Stomach (tissue), 19 donors: ENCODE measurements at places on chromosomes 11 and 22. TPM values are rescaled to one million over a fixed set of nuclear protein-coding genes. Genes with fewer than 3 reads are reported as not detected.
A peak's percentile ranks its signal among the peaks of the same experiment; 100 is the strongest.

The MEI1 gene
- total RNA-seq = 1.7 TPM

The RTCB gene
- total RNA-seq = 51.6 TPM

The OR56A1 gene
- total RNA-seq = 0.18 TPM

GRCh38 chr22:23012081-23012622 lies 58.2 kb upstream of the GNAZ start:
- DNase-seq = no peak

DNA sequence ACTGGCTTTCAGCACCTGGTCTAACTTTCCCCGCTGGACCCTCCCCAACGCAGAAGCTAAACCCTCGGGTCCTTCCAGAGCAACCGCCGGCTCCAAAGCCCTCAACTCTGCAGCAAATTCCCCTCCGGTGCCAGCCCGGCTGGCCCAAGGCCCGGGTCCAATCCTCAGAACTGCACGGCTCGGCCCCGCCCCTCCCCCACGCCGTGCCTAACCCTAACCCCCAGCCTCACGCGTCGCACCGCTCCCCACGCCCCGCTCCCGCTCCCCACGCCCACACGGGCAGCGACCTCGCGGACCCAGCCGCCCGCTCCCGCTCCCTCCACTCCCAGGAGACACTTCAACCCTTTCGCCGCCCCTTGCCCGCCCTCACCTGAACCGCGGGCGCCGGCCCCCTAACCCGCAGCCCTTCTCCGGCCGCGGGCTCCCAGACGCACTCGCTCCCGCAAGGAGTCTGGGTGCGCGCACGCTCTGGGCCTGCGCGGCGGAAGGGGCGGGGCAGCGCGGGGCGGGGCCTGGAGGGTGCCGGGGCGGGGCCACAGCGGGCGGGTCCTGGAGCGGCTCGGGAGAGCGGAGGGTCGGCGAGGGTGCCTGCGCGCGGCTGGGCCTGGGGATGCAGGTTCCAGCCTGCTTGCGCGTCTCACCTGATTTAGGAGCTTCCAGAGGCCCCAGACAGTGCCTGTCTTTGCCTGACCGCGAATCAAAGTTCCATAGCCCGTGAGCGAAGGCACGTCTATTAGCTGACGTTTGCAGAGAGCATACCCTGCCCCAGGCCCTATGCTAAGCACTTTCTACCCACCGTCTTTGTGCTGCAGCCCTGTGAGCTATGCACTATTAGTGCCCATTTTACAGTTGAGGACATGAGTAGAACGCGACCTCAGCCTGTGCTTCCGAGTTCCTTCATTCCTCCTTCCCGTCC lies at the start of gene NFRKB:
Gene NFRKB (minus strand): TSS at position 453 of the 916 bp plus-strand sequence. CDS start 2,729 bp downstream, outside the sequence.
- peak; percentile 93 for DNase-seq

DNA sequence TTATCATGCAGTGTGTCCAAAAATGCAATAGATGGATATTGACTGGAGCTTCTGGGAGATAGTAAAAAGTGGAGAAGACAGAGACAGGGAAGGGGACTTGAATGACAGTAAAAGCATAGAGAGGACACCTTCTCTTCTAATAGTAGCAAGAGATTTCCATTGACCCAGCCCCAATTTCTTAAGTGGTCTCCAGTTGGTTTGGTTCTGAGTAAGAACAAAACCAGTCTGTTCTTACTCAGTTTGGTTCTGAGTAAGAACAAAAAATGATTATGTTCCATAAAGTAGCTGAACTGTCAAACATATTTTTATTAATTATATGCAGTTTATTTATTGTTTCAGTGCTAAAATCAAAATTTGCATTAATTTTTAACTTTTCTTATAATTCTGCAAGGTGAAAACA lies 316.8 kb upstream of the MPPED2 start:
- no peak for DNase-seq

DNA sequence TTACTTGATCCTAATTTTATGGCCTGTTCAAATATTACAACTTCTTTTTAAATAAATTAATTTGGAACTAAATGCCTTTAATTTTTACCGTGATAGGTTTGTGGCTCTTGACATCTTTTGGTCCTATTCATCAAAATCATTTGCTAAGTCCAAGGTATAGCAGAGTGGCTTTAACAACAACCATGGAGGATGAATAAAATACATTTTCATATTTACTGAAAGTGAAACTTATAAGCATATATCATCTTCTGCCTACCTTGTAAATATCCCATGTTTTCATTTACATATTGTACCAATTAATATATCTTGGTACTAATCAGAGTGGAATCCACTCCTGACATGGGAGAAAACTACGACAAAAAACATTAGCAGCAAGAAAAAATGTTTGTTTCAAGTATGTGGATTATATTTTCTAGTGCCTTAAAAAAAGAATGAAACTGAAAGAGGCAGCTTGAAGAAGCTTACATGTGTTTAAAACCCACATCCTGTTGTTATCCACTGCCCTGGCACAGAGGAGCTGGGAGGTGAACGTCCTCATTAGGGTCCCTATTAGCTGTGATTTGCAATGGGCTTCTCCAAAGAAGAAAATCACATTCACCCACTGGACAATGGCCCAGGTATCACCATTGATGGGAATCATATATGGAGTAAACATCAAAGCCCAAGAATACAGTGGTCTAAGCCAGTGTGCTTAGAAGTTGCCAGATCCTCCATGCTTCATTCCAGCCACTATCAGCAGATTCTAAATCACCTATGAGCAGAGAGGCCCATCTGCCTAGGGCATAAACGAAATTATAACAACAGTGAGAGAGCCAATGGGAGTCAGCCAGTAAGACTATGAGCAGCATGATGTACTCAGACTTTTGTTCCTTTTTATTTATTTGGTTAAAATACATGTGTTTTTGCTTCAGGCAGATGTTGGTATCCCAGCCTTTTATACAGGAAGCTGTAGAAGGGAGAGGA lies 84.7 kb downstream of the MAML2 start:
- peak; percentile 49 for DNase-seq
